ENCODE measurements at places on chromosomes 3 and 15. TPM values are rescaled to one million over a fixed set of nuclear protein-coding genes. Genes with fewer than 3 reads are reported as not detected.
A peak's percentile ranks its signal among the peaks of the same experiment; 100 is the strongest.

DNA sequence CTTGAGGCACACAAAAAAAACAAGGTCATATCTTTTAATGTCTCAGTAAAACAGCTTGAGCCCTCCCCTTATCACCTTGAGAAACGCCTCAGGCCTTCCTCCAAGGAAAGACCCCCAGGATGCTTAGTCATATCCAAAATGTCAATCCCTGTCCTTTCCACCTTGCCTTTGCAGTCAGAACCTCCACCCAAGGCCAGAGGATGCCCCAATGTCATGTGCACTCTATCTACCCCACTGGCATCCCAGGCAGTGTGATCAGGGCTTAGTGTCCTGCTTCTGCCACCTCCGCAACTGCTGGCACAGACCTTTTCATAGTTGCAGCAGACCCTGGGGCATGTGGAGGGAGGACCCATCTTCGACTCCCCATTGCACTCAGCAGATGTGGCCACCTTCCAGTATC, 268.0 kb upstream of the LRRFIP2 start:
- no peak for DNase-seq

GRCh38 chr15:101765772-101766456, 37.4 kb upstream of the OR4F6 start:
- DNase-seq: no peak

DNA sequence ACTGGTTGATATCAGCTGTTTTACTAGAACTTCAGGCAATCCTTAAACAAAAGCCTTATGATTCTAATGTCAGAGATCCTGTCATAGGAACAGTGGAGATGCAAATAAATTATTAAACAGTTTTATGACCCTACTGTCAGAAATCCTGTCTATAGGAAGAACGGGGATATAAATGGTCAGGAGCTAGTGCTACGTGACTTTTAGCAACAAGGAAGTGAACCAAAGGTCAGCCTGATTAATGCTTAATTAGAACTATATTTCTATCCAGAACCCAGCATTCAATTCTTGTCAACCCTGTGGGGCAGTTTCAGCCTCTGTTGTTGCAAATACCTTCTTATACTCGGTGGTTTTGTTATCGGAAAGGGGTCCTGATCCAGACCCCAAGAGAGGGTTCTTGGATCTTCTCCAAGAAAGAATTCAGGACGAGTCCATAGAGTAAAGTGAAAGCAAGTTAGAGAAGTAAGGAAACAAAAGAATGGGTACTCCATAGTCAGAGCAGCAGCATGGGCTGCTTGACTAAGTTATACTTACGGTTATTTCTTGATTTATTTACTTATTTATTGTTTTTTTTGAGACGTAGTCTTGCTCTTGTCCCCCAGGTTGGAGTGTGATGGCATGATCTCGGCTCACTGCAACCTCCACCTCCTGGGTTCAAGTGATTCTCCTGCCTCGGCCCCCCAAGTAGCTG, 59.9 kb upstream of the RNU6-1 start:
- no peak for DNase-seq

DNA sequence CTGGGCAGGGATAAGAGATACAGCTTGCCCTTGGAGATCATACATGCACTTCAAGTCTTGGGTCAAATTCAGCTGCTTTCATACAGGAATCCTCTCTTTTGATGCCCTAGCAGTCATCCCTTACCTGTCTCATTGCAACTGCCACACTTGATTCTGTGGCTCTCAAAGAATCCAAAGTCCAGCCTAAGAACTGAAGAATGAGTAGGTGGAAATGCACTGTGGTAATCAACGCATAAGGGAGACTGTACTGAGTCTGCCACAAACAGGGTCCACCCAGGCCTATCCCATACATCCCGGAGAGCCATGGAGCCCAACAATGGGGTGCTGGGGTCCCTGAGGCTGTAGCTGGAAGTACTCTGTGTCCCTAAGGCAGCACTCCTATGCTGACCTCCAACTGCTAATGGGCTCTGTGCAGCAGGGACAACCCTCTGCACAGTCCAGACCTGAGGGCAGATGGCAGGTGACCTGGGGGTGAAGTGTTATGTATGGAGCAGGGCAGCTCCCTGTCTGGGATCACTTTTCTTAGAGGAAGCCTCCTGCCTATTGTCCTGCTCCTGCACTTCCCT, 1.7 kb upstream of the VPS18 start:
- no peak for DNase-seq

DNA sequence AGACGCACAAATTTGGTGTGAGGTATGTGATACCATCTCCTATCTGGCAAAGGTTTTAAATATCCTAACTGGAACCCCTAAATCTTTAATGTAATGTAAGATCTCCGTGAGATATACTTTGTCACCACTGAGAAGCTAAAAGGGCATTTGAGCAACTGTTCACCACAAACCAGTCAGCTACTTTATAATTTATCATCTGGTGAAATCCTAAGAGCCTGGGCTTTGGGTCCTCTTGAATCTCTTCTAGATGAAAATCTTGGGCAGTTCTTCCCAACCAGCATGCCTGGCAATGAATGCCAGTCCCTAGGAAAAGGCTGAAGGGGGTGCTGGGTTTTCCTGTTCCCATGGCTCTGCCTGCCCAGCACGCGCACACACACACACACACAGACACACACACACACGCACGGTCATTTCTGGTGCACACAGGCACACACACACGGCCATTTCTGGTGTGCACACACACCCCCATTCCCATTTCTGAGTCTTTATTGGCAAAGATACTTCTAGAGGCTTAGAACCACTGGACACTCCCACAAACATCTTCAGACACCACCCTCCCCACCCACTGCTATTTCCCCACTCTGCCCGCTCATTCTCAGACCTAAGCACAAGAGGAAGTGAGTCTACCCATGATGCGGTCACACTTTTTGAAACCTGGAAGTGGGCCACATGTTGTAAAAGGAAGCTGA, 72.6 kb downstream of the MYO1E start:
- no peak for DNase-seq

DNA sequence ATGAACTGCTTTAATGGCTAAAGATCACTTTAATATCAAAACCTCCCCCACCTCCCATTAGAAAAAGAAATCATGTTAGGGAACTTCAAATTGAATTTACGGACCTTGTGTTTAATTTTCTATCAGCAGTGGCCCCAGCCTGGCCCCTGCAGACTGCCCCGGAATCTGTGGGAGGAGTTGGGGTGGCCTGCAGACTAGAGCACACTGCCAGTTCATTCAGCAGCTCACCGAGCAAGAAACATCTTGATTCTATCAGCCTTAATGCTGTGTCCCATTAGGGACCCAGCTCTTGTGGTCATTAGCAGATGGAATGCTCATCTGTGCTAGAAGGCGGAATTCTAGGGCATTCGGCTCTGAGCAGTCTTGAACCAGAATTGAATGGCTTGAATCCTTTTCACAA, 54.2 kb downstream of the FLNB start:
- DNase-seq: no peak

- DNase-seq: no peak
Measured at GRCh38 chr3:178671791-178672190, 135.6 kb downstream of the KCNMB2 start.

GRCh38 chr3:60636846-60637245, 614.4 kb downstream of the FHIT start:
- no peak for DNase-seq

- DNase-seq: no peak
Measured at GRCh38 chr3:51876186-51876585, 785 bp upstream of the IQCF5 start.

DNA sequence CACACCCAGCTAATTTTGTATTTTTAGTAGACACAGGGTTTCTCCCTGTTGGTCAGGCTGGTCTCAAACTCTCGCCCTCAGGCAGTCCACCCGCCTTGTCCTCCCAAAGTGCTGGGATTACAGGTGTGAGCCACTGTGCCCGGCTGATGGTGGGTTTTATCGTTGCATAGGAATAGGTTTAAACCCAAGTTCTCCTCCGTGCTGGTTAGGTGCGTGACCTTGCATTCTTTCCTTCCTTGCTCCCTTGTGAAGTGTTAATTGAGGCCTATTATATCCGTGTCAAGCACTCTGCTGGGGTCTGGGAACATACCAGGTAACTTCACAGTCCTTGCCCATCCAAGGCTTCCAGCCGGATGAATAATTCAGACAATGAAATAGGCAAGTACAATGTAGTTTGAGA, 19.3 kb upstream of the ETV5 start:
- DNase-seq: no peak

GRCh38 chr3:170420307-170420821, 1.7 kb downstream of the CLDN11 start:
- DNase-seq: peak; percentile 26

DNA sequence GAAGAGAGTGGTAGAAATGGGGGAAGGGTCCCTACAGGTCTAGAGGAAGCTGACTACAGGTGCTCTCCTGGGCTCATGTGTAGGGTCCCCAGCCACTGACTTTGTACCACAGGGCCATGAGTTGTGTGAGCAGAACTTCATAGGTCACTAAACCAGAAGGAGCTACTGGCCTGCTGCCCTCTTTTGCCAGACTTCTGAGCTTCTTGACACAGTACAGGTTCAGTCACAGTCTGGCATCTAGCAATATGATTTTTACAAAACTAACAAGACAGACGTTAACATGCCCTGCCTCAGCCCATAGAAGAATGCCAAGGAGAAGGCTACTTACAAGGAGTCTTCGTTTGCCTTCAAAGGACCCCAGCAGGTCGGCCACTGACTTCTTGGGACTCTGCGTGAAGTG, 3.2 kb downstream of the CCDC80 start:
- DNase-seq: no peak

GRCh38 chr15:81191701-81192100, 5.0 kb upstream of the IL16 start:
- DNase-seq: no peak

- DNase-seq: no peak
Measured at GRCh38 chr3:59734061-59734460, 684.2 kb upstream of the CFAP20DC start.

DNA sequence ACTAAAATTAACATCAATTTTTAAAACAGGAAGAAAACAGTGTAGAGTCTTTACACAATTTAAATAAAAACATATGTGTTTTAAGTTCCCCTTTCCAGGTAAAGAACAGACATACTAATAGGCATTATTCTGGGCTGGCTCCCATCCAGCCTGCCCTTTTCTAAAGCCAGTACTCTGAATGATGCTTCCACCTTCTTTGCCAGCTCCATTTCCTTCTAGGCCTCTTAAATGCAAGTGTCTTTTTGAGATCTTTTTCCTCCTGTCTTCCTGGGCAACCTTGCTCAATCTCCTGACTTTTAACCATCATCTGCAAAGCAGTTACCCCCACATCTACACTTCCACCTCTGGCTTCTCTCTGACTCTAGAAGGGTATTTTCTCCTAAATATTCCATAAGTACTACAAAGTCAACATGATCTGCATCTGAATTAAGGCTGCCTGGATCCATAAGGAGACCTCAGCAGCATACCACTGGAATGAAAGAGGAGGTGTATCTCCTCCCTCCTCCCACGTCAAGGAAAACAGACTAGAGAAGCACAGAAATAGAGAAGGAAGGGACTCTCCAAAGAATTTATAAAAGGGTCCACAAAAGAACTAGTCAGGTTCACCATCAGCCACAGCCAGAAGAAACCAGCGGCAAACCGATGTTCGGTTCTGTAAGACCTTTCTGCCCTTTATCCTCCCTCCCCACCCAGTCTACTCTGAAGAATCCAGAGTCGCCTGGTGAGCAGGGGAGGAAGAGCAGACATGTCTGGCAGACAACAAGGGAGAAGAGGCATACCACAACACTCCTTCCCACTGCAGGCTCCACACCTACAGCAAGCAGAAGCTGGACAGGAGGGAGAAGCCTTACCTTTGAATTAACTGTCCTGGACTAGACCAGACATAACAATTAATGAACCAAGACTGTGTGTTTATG, 47.1 kb downstream of the GOLIM4 start:
- no peak for DNase-seq

DNA sequence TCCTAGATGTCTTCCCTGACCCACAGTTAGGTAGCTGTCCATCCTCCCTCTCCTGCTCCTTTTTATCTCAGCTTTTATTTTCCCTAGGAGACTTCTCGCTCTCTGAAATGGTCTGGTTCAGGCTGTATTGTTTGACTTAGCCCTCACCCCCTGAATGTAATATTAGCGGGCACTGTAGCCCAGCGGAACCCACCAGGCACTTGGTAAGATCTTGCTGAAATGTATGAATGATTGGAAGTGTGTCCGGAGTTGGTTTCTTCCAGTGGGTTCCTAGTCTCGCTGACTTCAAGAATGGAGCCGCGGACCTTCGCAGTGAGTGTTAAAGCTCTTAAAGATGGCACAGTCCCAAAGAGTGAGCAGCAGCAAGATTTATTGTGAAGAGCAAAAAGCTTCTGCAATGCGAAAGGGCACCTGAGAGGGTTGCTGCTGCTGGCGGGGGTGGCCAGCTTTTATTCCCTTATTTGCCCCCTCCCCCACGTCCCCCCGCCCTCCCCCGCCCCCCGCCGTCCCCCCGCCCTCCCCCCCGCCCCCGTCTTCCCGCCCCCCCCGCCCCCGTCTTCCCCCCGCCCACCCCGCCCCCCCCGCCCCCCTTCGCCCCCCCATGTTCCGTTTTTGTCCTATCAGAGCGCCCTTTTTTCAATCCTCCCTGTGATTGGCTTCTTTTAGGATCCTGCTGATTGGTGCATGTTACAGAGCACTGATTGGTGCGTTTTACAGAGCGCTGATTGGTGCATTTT, 694 bp upstream of the EEFSEC start:
- DNase-seq: no peak

GRCh38 chr3:1381647-1382036, 288.8 kb downstream of the CNTN6 start:
- no peak for DNase-seq

- DNase-seq: no peak
Measured at GRCh38 chr3:72111265-72112205, 326.6 kb upstream of the PROK2 start.

GRCh38 chr15:63502843-63503738, 1.3 kb upstream of the USP3 start:
- peak; percentile 88 for DNase-seq

The EPHB1 gene
- 5.9 TPM for total RNA-seq

The SQOR gene
- total RNA-seq: 91.1 TPM

The NR2E3 gene
- not detected for total RNA-seq

The SEC62 gene
- total RNA-seq: 56.1 TPM

The RNF123 gene
- 29.8 TPM for total RNA-seq

The PP2D1 gene
- total RNA-seq: not detected

The CCR3 gene
- not detected for total RNA-seq

The CHDH gene
- 2.9 TPM for total RNA-seq

All from breast epithelium (tissue), 4 donors.